ENCODE measurements at places on chromosomes 2 and 18.

DNA sequence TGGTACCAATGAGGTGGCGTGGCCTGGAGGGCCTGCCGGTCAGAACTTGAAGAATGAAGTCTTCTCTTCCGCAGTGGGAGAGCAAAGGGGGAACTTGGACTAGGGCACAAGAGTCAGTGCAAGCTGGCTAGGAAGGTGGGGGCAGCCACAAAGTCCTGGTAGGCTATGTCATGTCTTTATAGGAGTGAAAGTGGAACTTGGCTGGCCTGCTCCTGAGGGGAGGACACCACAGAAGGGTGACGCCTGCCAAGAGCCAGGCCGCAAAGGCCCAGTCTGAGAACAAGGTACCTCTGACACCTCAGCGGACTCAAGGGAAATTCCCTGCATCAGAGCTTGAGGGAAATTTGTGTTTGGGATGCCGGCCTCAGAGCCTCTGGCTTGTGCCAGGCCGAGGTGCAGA lies 32.2 kb upstream of the MAP3K20 start:
- no peak for DNase-seq

DNA sequence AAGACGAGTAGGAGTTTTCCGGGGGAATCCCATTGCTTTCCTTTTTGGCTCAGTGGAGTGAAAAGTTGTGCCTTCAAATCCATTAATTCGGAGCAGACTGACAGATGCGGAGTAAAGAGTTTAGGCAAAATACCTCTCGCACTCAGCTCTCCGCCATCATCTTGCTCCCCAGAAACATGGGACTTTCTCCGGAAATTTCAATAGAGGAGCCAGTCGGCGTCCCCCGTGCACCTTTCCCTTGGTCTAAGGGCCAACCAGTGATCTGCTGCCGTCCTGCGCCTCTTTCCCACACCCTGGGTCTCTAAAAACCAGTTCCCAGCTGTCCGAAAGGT lies 318 bp downstream of the TYW5 start:
- DNase-seq: no peak

DNA sequence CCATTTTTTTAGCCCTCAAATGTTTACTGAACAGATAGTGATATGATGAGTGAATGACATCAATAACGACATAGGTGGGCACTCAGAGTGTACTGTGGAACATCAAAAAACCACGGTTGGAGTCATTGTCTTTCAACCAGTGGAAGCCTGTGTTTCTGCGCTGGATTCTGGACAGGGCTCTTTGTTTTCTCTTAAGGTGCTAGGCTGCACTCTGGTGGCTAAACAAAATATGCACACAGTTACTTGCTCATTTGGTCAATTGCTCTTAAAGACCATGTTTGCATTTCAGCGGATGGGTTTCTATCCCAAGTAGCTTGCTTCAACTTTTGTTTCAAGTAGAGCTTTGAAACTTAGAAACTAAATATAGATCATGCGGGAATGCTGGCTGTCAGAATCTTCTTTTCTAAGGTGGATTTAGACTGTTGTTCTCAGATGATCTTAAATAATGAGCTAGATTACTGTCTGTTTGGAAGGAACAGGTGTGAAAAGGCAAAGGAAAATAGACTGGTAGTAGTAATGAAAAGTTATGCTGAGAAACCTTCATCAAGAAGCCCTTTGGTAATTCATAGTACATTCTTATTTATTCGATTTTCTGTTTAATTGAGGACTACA lies 48.5 kb upstream of the LYPD6B start:
- DNase-seq: peak; percentile 68

- no peak for DNase-seq
Observed at GRCh38 chr2:206831442-206831995, 66.1 kb downstream of the FASTKD2 start.

GRCh38 chr2:19796035-19796695 lies 105.6 kb downstream of the TTC32 start:
- no peak for DNase-seq

DNA sequence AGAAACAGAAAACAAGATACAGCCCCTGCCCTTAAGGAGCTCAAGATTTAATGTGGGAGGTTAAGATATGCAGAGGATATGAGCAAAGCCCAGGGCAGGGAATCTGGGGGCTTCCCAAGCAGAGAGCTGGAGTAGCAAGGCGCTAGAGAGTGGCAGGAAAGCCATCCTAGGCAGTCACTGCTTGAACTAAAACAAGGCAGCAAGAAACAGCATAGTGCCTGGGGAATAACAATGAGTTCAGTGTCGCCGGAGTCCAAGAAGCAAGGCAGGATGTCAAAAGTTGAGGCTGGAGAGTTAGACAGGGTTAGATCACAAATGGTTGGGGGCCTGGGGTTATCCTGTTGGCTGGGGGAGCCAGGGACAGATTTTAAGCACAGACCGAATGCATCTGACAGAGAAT lies 24.6 kb downstream of the CDH2 start:
- DNase-seq: no peak

DNA sequence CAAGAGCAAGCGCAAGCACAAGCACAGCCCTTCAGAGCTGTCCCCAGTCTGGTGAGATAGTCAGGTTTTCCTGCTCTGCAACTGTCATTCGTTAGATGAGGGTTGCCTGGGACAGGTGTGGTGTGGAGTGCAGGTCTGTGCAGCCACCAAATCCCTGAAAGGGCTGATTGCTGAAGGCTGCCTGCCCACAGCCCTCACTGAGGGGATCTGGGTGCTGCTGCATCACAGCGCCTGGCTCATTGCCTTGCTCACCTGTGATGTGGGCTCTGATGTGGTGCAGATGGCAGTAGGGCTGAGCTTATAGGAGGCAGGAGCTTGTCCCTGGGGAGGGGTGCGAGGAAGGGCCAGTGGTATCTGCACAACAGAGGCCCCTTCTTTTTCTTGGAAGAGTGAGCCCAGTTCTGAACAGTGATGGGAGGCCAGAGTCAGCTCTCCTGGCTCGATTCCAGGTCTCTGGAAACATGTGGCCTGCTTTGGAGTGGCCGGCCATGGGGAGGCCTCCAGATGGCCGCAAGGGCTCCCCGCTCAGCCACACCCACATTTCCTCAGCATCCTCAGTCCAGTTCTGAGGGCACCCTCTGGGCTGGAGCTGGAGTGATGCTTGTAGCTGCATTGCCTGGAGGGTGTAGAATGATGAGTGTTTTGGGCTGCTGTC lies 11.4 kb downstream of the UBE2F start:
- DNase-seq: no peak

DNA sequence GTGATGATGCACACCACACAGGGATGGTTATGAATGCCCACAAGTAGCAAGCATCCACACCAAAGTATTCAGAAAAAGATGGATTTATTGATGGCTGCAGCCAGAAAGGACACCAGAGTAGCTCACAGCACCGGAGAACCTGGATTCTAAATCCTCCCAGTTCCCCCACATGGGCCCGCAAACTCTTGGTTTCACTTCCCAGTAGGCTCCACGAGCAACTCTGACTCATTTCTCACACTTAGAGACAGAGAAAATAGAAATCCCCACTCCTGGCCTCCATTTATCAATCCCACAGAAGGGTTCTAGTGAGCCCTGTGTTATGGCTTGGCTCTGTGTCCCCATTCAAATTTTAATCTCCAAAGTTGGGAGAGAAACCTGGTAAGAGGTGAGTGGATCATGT lies 426.7 kb upstream of the MYT1L start:
- no peak for DNase-seq

- no peak for DNase-seq
Observed at GRCh38 chr2:161316701-161317100, 8.5 kb downstream of the PSMD14 start.

DNA sequence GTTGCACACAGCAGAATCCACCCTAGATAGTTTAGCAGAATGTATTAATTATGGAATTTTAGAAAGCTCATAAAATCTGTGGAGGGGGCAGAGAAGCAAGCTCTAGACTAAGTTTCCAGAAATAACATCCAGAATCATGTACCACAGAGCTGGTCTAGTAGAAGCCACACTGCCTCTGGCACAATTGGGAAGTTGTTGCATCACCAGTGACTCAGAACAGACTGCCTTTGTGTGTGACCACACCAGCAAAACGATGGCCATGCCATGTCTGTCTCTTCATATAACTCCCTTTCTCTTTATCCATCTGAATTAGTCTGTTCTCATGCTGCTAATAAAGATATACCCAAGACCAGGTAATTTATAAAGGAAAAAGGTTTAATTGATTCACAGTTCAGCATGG lies 158.9 kb downstream of the CCDC148 start:
- no peak for DNase-seq

GRCh38 chr2:201402651-201403562 lies 45.8 kb upstream of the FLACC1 start:
- DNase-seq: no peak

GRCh38 chr18:12420821-12421421 lies 13.2 kb downstream of the PRELID3A start:
- DNase-seq: peak; percentile 40
